Activated T-helper 1 cell treated with anti-CD3 and anti-CD28 coated beads, Interleukin-12 subunit alpha, Interleukin-12 subunit beta, Interleukin-2, Interleukin-4 antibody, amounts not matched to agents 30 ng/mL and 10 ng/mL and 1 ng/mL, durations not matched to agents 14 hours and 24 hours and 36 hours (primary cell): ENCODE measurements at places on chromosomes 16 and 17.
A peak's percentile ranks its signal among the peaks of the same experiment; 100 is the strongest.

DNA sequence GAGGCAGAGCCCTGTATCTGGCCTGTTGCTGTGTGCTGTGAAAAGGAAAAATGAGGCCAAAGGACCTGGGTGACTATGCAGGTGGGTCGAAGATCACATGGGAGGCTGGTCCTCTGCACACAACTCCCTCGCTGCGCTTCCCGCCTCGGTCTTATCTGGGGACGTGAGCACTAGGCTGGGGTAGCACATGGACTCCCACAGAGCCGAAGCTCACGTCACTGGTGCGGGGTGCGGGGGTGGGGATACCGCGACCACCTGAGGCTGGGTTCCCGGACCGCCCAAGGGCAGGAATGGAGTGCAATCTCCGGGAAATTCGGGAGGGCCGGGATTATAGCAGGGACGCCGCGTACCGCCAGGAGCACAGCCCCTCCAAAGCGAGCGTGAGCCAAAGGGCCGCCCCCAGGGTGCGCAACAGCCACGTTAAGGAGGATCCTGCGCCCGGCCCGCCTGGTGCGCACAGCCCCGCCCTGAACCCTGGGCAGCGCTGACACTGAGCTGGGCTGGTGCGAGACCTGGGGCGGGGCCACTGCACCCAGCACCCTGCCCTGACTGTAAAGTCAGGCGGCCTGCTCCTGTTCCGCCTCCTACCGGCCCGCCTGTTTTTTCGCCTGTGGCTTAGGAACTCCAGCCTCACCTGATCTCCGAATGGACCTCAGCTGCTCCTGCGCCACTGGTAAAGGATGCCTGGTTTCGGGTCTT lies 4.8 kb downstream of the MT1A start:
- H3K4me3 ChIP-seq, result peak overlapping the region; percentile 70
- DNase-seq, result peak; percentile 75
- H3K4me1 ChIP-seq, result peaks cover 25% of the 10 kb centered on the region
- no peaks in the 10 kb centered on the region for H3K36me3 ChIP-seq

- DNase-seq, result no peak
- no peaks in the 10 kb centered on the region for H3K36me3 ChIP-seq
- no peak overlapping the region for H3K4me3 ChIP-seq
- peaks cover 11% of the 10 kb centered on the region for H3K27me3 ChIP-seq
These were observed 7.0 kb upstream of the IL27 start for GRCh38 chr16:28513484-28514181.

DNA sequence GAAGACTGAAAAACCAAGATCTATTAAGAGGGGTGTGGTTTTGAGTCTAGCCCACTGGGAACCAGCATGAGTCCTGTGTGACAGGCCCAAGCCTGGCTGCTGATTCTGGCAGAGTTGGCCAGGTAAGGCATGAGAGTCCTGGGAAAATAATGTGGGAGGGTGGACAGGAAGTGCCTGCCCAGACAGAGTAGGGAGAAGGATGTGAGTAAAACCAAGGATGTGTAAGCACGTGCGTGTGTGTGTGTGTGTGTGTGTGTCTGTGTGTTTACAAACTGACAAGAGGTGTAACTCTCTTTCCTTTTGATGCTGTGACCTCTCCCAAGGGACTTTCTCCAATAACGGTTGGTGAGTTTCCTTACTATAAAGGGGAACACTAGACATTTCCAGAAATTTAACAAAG lies 15.6 kb upstream of the TEX2 start:
- H3K27me3 ChIP-seq, result no peaks in the 10 kb centered on the region

GRCh38 chr16:73196670-73197069 lies 148.7 kb upstream of the ZFHX3 start:
- H3K4me3 ChIP-seq, result no peak overlapping the region
- no peak for DNase-seq
- H3K36me3 ChIP-seq, result no peaks in the 10 kb centered on the region
- H3K4me1 ChIP-seq, result no peaks in the 10 kb centered on the region
- H3K27ac ChIP-seq, result no peak overlapping the region

- no peak for DNase-seq
- H3K4me1 ChIP-seq, result no peaks in the 10 kb centered on the region
- H3K27me3 ChIP-seq, result no peaks in the 10 kb centered on the region
- H3K36me3 ChIP-seq, result no peaks in the 10 kb centered on the region
- no peak overlapping the region for H3K4me3 ChIP-seq
These were observed 1748.9 kb downstream of the TP53TG3F start for GRCh38 chr16:35208001-35208935.

DNA sequence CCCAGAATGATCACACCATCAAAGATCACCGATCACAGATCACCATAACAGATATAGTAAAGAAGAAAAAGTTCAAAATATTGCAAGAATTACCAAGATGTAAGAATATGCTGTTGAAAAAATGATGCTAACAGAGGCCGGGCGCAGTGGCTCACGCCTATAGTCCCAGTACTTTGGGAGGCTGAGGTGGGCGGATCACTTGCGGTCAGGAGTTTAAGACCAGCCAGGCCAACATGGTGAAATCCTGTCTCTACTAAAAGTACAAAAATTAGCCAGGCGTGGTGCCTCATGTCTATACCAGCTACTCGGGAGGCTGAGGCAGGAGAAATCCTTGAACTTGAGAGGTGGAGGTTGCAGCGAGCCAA lies 53.2 kb downstream of the CPPED1 start:
- peaks cover 33% of the 10 kb centered on the region for H3K4me1 ChIP-seq
- peaks cover 14% of the 10 kb centered on the region for H3K36me3 ChIP-seq
- H3K27ac ChIP-seq, result peak overlapping the region; percentile 77
- no peak for DNase-seq
- no peaks in the 10 kb centered on the region for H3K27me3 ChIP-seq

GRCh38 chr17:79188048-79188447 lies 113.4 kb downstream of the ENGASE start:
- H3K27ac ChIP-seq, result no peak overlapping the region
- no peaks in the 10 kb centered on the region for H3K4me1 ChIP-seq
- DNase-seq, result no peak
- no peaks in the 10 kb centered on the region for H3K36me3 ChIP-seq

DNA sequence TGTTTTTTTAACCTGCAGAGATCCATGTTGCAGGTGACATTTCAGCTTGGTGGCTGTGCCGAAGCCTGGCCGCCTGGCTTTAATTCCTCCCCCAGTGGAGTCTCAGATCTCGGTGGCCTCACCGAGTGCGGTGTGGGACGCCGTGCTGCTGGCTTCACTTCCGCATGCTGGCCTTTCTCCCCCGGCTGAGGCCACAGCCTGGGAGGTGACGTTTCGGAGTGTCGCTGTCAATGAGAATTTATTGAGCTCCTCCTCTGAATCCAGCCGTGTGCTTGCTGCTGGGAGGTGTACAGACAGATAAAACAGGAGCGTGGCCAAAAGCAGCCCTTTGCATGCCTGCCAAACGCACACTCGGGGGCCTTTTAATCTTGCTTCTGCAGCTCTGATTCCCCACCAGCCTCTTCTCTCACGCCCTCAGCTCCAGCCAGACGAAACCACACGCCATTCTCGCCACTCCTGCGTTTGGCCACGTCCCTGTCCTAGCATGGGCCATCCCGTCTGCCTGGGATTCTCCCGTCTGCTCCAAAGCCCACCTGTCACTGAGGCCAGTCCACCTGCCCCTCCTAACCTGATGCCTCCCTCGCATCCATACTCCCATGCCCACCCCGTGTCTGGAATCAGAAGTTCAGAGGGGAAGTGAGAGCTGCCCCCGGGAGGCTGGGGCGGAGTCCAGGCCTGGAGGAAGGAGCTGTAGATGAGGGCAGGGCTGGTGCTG lies 3.6 kb downstream of the GSE1 start:
- peak overlapping the region; percentile 15 for H3K4me3 ChIP-seq
- H3K27ac ChIP-seq, result peak overlapping the region; percentile 1
- peaks cover 16% of the 10 kb centered on the region for H3K4me1 ChIP-seq
- DNase-seq, result no peak
- H3K36me3 ChIP-seq, result no peaks in the 10 kb centered on the region

DNA sequence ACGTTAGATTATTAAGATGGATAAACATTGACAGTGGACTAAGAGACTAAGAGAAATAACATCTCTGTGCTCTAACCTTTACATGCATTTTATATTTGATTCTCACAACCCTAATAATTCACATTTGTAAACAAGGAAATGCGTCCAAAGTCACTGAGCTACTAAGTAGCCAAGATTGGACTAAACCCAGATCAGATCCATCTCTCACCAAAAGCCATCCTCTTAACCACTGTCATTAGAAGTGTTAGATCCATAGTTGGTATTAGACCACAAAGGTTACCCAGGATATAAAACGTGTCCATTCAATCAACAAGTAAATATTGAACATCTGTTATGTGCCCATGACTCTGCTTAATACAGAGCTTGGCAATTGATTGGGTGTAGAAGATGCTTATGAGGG lies 5.2 kb downstream of the HSD17B2 start:
- no peak overlapping the region for H3K4me3 ChIP-seq
- H3K4me1 ChIP-seq, result no peaks in the 10 kb centered on the region
- no peak for DNase-seq
- H3K27me3 ChIP-seq, result peaks cover 6% of the 10 kb centered on the region
- no peaks in the 10 kb centered on the region for H3K36me3 ChIP-seq

GRCh38 chr16:78836802-78837491 lies 737.5 kb downstream of the WWOX start:
- H3K4me1 ChIP-seq, result peaks cover 11% of the 10 kb centered on the region
- H3K27me3 ChIP-seq, result peaks cover 3% of the 10 kb centered on the region
- H3K4me3 ChIP-seq, result peak overlapping the region; percentile 25
- peak overlapping the region; percentile 86 for H3K27ac ChIP-seq
- no peak for DNase-seq

DNA sequence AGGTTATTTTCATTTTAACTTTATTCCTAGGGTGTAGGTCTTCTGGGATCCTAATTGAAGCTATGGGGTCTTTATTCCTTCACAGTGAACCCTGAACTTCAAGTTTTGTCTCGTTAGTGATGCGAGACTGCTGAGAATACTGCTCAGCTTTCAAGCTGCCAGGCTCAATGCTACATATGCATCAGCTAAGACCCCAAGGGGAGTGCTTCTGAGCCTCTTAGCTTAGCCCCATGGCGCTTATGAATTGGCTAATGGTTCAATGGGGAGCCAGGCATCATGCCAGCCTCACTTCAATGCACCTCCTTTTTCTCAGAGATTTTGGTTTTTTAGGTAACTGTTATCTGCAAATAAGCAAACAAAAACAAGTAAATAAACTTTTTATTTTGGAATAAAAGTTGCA lies 94.1 kb upstream of the SIAH1 start:
- no peaks in the 10 kb centered on the region for H3K36me3 ChIP-seq
- H3K27ac ChIP-seq, result no peak overlapping the region
- no peak overlapping the region for H3K4me3 ChIP-seq
- DNase-seq, result no peak

DNA sequence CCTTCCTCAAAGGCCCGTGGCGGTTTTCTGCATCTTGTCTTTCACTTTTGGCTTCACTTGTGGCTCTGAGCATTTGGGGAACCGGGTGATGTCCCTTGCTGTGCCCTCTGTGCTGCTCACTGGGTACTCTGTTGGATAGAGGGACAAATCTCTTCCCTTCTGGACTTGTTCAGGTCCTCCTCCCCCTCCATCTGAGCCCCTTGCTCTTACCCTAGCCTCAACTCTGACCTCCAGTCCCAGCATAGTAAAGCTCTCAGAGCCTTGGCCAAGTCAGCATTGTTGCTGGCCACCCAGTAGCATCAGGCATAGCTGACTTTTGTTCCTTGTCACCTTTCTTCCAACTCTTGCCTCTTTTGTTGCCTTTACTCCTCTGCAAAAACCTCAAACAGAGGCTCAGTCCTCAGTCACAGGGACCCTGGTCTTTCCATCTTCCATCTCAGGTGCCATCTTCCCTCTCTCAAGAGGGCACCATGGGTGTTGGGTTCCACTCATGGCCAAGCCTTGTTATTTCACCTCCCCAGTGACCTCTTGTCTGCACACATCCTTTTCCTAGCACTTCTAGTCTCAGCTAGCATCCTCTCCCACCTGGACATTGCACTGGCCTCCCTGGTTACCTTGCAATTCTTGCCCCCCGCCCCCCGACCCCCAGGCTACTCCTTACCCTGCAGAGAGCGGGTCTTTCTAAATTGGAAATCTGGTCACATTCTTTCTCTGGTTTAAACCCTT lies 393 bp upstream of the PSMB10 start:
- peaks cover 38% of the 10 kb centered on the region for H3K36me3 ChIP-seq
- no peaks in the 10 kb centered on the region for H3K27me3 ChIP-seq
- peak; percentile 83 for DNase-seq
- H3K4me1 ChIP-seq, result peaks cover 46% of the 10 kb centered on the region
- H3K27ac ChIP-seq, result peak overlapping the region; percentile 96

- H3K27me3 ChIP-seq, result peaks cover 89% of the 10 kb centered on the region
- peaks cover 4% of the 10 kb centered on the region for H3K36me3 ChIP-seq
- no peak for DNase-seq
- H3K4me1 ChIP-seq, result peaks cover 11% of the 10 kb centered on the region
- no peak overlapping the region for H3K27ac ChIP-seq
These were observed 5.8 kb downstream of the TBX4 start for GRCh38 chr17:61458000-61458399.

GRCh38 chr17:47223007-47223406 lies 13.9 kb downstream of the MYL4 start:
- H3K27me3 ChIP-seq, result peaks cover 5% of the 10 kb centered on the region
- H3K4me3 ChIP-seq, result no peak overlapping the region
- H3K36me3 ChIP-seq, result no peaks in the 10 kb centered on the region
- peaks cover 24% of the 10 kb centered on the region for H3K4me1 ChIP-seq
- H3K27ac ChIP-seq, result no peak overlapping the region

GRCh38 chr17:76527430-76528111 lies 9.9 kb downstream of the CYGB start:
- no peak overlapping the region for H3K4me3 ChIP-seq
- peaks cover 10% of the 10 kb centered on the region for H3K4me1 ChIP-seq
- no peak for DNase-seq
- H3K27me3 ChIP-seq, result peaks cover 4% of the 10 kb centered on the region
- no peaks in the 10 kb centered on the region for H3K36me3 ChIP-seq

- no peaks in the 10 kb centered on the region for H3K4me1 ChIP-seq
- no peaks in the 10 kb centered on the region for H3K36me3 ChIP-seq
- H3K4me3 ChIP-seq, result no peak overlapping the region
- no peak overlapping the region for H3K27ac ChIP-seq
- DNase-seq, result no peak
- no peaks in the 10 kb centered on the region for H3K27me3 ChIP-seq
These were observed 37.2 kb upstream of the GAN start for GRCh38 chr16:81277541-81278080.

- H3K4me1 ChIP-seq, result no peaks in the 10 kb centered on the region
- H3K4me3 ChIP-seq, result no peak overlapping the region
- no peak overlapping the region for H3K27ac ChIP-seq
- DNase-seq, result no peak
- H3K27me3 ChIP-seq, result peaks cover 2% of the 10 kb centered on the region
These were observed 6.4 kb downstream of the DRC7 start for GRCh38 chr16:57700781-57701551.
